ENCODE measurements at places on chromosomes 4 and X.
A peak's percentile ranks its signal among the peaks of the same experiment; 100 is the strongest.

DNA sequence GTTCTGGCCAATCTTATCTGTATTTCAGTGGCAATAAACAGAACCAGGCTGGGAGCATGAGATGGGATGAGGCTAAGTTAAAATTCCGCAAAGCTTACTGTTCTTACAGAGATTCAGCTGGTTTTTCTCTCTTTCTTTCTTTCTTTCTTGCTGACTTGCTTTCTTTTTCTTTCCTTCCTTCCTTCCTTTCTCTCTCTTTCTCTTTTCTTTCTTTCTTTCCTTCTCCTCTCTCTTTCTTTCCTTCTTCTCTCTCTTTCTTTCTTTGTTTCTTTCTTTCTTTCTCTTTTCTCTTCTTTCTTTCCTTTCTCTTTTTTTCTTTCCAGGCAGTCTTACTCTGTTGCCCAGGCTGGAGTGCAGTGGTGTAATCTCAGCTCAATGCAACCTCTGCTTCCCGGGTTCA lies 24.4 kb downstream of the SPACA5B start:
- no peak for DNase-seq

DNA sequence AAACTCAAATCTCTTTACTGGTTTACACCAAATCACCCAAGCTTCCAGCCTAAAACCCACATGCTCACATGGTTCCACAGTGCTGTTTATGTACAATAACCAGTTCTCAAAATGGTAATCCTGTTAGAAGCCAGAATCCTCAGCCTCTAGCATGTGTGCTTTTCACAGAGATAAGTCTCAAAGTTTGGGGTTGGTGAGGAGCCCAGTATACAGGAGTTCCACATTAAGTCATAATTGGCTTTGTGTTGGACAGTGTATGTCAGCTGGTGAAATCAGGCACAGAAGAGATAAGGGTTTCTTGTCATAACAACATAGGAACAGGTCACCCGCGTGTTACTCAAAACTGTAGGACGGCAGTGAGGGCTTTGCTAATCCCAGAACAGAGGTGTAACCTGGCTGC lies at the start of gene TRIML1:
Gene TRIML1 (plus strand): TSS at position 301 of the 400 bp plus-strand sequence. CDS start 118 bp downstream, outside the sequence.
- no peak for DNase-seq

DNA sequence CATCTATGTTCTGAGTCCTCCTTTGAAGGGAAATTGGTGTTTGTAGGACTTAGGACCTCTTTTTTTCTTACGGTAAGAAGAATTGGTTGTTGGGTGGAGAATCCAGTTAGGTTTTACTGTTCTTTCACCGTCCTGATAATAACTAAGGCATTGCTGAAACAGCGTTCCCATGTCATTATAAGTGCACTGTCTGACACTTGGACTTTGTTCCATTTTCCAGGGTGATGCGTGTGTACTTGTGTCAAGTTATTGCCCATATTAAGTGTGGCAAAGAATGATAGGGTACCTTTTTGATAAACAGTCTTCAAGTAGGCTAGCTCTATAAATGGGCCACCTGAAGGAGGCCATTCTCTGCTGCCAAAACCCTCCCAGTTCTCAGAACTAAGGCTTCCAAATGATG lies 119.7 kb downstream of the AASDH start:
- no peak for DNase-seq

GRCh38 chrX:69523314-69523713 lies 19.2 kb downstream of the NALF2 start:
- no peak for DNase-seq

DNA sequence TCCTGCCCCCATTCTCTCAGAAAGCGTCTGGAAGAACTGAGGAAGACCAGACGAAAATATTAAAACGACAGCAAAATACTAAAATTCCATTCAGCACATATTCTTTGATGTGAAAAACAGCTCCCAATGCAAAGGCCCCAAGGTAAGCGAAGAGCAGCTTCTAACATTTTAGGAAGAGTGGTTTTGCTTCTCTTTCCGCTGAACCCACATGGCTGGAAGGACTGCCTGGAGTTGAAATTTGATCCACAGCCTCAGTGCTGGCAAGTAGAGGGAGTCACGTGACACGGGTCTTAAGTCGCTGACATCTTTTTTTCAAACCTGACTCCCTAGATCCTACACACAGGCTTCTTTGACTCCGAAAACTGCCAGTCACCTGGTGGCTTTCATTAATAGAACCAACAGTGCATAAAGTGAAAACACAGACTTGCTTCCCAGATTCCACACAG lies at the start of gene FAM13A:
Gene FAM13A (minus strand): TSS at position 233 of the 446 bp plus-strand sequence. CDS start 221 bp downstream, at position 12.
- DNase-seq = peak; percentile 52

GRCh38 chrX:21721195-21721594 lies 36.7 kb downstream of the SMPX start:
- DNase-seq = no peak

DNA sequence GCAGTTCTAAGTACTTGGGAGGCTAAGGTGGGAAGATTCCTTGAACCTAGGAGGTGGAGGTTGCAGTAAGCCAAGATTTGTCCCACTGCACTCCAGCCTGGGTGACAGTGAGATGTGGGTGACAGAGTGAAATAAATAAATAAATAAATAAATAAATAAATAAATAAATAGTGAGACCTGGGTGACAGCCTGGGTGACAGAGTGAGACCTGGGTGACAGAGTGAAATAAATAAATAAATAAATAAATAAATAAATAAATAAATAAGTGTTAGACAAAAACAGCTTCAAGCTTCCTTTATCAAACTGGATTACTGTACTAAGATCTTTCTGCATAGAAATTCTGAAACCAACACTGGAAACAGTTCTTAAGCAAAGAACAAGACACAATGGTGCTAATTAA lies 71.8 kb upstream of the BMP2K start:
- DNase-seq = no peak

GRCh38 chr4:15413623-15414019 lies 14.2 kb upstream of the C1QTNF7 start:
- DNase-seq = no peak

DNA sequence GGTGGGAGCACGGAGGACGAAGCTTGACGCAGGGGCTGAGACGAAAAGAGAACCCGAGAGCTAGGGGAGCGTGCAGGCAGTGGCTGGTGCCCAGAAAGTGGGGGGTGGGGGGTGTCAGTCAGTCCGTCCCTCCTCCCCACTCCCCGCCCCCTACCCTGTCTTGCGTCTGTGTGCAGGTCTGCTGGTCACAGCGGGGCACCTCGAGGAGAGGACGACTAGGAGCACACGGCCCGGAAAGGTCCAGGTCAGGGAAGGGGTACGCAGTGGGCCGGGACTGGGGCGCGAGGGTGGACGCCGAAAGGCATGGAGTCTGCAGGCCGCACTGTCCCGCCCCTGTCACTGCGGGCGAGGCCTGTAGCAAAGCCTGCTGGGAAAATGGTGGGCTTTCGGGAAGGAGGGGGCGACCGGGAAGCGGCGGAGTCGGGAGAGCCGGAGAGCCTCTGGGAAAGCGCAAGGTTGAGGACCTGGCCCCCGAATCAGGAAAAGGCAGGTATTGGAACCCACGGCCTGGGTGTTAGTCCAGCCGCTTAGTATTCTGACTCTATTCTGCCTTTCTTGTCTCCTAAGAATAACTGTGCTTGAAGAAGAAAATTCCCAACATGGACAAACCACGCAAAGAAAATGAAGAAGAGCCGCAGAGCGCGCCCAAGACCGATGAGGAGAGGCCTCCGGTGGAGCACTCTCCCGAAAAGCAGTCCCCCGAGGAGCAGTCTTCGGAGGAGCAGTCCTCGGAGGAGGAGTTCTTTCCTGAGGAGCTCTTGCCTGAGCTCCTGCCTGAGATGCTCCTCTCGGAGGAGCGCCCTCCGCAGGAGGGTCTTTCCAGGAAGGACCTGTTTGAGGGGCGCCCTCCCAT lies 769 bp downstream of the TCEAL1 start:
- peak; percentile 49 for DNase-seq

DNA sequence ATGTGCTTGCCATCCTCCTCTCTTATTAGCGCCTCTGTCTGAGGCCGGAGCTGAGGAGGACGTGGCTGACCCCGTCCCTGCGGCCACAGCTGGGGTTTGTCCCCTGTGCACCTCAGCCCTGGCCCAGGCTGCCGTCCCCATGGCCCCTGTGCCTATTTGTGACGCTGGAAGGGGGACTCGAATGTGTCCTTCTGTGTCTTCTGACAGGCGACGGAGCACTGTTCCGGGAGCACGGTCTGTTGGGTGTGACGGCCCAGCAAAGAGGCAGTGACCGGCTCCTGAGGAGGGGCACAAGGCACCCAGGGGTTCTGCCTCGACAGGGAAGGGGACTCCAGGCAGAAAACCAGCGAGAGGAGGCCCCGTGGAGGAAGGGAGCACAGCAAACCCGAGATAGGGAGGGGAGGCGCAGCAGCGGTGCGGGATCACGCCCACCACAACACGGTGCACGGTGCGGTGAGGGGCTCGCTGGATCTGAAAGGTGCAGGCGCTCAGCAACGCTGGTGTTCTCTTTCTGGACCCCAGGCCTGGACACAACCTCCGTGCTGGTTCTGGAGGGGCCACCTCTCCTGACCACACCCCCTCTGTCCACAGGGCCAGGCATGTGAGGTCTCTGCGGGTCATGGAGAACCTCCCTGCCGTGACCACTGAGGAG lies 5.6 kb downstream of the SH3TC1 start:
- DNase-seq = no peak

- DNase-seq = no peak
Measured at GRCh38 chr4:13918991-13919441, 291.5 kb upstream of the BOD1L1 start.

- no peak for DNase-seq
Measured at GRCh38 chr4:141575884-141576283, 60.5 kb upstream of the IL15 start.
